ENCODE measurements at places on chromosomes 5 and 9. TPM values are rescaled to one million over a fixed set of nuclear protein-coding genes. Genes with fewer than 3 reads are reported as not detected.

DNA sequence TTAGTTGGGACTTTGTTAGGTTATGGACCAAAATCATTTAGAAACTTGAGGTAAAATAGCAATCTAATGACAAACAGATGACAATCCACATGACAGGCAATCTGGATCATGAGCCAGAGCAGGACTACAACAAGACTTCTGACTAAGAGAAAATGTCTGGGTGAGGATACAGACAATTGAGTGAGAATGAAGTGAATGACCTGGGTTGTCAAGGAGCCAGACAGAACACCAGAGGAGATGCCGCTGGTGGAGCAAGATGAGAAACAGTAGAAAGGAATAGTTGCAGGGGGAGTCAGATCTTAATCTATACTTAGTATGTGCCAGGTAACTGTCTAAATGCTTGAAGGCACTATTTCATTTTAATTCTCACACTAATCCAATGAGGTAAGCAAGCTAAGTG lies 277.8 kb downstream of the PRELID2 start:
- DNase-seq, result no peak

- DNase-seq, result no peak
These were observed 21.3 kb upstream of the KIF12 start for GRCh38 chr9:114120192-114121014.

GRCh38 chr5:59799668-59800346 lies 93.7 kb downstream of the PDE4D start:
- DNase-seq, result peak; percentile 57

DNA sequence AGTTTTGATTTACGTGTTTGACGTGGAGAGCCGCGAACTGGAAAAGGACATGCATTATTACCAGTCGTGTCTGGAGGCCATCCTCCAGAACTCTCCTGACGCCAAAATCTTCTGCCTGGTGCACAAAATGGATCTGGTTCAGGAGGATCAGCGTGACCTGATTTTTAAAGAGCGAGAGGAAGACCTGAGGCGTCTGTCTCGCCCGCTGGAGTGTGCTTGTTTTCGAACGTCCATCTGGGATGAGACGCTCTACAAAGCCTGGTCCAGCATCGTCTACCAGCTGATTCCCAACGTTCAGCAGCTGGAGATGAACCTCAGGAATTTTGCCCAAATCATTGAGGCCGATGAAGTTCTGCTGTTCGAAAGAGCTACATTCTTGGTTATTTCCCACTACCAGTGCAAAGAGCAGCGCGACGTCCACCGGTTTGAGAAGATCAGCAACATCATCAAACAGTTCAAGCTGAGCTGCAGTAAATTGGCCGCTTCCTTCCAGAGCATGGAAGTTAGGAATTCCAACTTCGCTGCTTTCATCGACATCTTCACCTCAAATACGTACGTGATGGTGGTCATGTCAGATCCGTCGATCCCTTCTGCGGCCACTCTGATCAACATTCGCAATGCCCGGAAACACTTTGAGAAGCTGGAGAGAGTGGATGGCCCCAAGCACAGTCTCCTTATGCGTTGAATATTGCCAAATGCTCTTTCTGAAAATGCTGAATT lies 850 bp downstream of the RRAGA start:
- peak; percentile 51 for DNase-seq

DNA sequence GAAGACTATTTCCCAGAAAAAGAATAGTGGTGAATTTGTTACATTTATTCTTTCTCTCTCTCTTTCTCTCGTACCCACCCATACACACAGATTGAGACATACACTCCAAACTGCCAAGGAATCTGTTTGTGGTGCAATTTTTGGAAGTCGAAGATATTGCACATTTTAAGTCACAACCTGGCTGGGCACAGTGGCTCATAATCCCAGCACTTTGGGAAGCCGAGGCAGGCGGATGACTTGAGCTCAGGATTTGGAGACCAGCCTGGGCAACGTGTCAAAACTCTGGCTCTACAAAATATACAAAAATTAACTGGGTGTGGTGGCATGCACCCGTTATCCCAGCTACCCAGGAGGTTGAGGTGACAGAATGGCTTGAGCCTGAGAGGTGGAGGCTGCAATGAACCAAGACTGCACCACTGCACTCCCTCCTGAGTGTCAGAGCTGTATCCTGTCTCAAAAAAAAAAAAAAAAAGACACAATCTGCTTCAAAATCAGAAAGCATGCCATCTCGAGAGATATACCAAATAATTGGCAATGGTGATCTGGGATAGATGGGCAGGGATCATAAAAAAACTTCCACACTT lies 19.2 kb upstream of the PLIN2 start:
- DNase-seq, result no peak

DNA sequence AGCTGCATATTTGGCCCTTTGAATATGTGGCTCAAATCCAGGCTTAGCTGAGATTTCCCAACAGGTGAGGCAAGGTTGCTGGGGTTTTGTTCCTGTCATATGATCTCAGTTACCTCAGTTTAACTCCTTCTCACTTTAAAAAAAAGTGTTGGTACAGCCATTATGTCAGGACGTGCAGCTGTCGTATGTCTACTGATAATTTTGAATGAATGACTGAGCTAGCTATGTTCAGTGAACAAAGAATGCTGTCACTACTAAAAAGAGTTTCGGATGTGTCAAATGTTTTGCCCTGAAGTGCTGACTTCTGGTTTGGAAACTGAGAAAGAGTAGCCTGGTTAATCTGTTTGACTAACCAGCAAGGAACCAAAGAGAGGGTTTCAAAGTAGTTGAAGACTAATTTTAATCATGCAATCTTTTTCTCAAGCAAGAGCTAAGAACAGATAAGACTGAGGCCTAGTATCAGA lies 106.3 kb upstream of the NR3C1 start:
- no peak for DNase-seq

DNA sequence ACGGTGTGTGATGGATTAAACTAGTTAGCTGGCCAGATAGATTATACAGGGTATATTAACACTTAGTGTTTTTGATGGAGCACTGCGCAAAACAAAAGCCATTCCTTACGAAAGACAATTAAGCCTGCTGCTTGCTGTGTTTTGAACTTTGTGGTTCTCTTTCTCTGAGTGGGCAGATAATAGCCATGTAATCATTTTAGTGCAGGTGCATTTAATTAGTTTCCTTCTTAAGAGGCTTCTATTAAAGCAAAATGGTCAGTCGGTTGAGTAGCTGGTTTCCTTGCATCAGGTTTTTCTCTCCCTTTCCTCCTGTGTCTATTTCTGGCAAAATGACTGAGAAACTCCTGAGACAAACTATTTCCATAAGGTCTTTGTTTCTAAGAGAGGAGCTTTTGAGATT lies 512.5 kb downstream of the DMAC1 start:
- DNase-seq, result no peak

GRCh38 chr5:175305251-175305650 lies 138.7 kb downstream of the DRD1 start:
- no peak for DNase-seq

GRCh38 chr9:133934482-133935232 lies 57.5 kb downstream of the VAV2 start:
- no peak for DNase-seq

DNA sequence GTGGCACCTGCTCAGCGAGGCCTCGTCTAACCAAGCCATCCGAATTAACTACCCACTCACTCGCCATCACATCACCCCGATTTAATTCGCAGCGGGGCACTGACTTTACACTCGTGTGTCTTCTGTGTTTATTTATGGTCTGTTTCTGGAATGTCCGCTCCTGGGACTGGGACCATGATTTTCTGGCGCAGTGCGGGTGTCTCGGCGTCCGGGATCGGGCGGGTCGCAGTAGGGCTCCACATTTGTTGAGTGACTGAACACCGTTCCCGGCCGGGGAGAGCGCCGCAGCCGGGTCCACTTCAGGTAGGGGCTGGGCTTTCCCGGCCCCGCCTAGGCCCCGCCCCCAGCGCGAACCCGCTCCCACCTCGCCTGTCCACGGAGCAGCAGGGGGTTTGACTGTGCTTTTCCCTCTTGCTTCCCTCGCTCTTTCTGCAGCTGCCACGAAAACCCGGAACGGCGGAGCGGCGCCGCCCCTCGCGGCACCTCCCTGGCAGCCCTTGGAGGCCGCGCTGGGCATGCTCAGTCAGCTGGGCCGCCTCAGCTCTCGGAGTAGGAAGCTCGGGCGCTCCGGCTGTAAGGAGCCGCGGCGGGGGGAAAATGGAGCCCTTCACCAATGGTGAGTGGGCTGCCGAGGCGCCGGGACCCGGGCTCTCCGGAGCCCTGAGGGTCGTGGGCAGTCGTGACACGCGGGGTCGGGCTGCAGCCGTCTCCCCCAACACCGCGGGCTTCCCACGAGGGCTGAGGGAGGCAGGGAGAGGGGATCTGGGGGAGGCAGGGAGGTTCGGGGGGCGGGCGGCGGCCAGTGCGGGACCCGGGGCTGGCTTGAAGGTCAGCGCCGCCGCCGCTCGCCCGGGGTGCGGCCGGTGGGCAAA lies at the start of gene LNPEP:
Gene LNPEP (plus strand): TSS at position 522 of the 872 bp plus-strand sequence. CDS start 76 bp downstream, at position 598.
- DNase-seq, result peak; percentile 95

GRCh38 chr5:156819967-156820581 lies 30.0 kb upstream of the PPP1R2B start:
- DNase-seq, result no peak

- no peak for DNase-seq
These were observed 8.4 kb downstream of the SMARCA2 start for GRCh38 chr9:2023532-2023931.

DNA sequence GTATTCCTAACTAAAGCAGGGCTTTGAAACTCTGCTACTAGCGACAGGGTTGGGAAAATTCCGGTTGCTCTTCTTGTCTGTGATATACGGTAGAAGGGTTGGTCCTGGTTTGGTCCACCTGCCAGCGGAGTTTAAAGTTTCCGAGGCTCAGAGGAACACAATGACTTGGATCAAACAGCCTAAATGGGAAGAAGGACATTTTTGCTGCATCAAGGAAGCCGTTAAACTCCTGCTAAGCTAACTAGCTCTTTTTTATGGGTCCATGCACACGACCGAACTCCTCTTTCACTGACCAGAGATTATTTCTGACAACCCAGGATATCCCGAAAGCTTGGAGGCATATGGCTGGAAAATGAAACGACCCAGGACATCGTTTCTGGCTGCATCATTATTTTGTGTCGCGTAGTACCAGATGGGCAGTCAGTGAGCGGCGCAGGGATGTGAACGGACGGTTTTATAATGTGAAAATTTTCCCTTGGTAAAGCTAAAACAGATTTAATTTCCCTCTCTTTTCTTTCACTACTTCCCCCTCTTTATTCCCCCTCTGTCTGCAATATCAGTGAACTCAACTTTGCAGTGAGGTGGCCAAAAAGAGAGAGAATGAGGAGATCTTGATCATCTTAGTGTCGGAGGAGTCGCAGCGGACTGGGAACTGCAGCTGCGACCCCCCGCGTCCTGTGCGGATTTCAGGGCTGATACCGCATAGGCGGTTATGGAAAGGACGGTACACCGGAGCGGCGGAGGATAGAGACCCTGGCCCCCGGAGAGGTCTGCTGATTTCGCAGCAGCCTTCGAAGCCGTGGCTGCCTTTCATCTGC lies at the start of gene LURAP1L:
Gene LURAP1L (plus strand): TSS at position 160 of the 818 bp plus-strand sequence. CDS start 696 bp downstream, outside the sequence.
- DNase-seq, result peak; percentile 67

DNA sequence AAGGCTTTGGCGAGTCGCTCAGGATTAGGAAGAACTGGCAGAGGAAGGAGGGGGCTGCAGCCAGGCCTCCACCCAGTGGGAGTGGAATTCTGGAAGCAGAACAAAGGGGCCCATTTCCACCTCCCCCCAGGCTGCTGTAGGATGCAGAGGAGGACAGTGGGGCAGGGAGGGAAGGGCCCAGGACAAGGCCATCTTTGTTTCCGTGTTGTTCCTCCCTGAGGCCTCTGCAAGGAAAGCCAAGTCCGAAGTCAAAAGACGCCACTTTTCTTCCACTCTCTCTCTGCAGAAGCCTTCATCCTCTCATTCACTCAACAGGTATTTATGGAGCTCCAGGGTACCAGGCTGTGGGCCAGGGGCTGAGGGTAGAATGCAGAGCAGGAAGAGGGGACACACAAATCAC lies 70.7 kb downstream of the ENTREP1 start:
- peak; percentile 20 for DNase-seq

DNA sequence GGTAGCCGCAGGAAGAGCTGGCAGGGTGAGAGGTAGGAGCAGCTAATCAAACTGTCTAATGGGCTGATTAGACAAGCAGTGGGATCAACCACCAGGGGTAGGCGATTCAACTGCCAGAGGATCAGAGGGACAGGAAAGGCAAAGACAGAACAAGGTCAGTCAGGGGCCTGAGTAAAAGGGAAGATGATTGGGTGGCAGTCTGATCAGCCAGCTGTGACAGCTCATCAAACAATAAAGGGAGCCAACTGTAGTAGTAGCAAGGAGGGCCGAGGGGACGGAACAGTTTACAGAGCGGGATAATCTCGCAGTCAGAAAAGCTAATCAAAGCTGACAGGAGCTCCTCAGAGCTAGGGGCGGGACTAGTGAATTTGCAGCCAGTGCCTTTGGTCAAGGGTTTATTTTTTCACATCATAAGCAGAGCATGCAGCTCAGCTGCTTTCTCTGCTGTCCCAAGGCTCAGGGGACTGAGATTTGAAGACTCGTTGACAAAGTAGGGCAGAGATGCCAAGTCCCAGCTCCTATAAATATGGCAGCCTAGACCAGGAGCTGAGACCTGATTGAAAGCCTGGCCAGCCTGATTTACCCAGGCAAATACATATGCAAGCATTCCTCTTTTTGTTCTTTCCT lies 418.2 kb downstream of the GABRG2 start:
- DNase-seq, result no peak

DNA sequence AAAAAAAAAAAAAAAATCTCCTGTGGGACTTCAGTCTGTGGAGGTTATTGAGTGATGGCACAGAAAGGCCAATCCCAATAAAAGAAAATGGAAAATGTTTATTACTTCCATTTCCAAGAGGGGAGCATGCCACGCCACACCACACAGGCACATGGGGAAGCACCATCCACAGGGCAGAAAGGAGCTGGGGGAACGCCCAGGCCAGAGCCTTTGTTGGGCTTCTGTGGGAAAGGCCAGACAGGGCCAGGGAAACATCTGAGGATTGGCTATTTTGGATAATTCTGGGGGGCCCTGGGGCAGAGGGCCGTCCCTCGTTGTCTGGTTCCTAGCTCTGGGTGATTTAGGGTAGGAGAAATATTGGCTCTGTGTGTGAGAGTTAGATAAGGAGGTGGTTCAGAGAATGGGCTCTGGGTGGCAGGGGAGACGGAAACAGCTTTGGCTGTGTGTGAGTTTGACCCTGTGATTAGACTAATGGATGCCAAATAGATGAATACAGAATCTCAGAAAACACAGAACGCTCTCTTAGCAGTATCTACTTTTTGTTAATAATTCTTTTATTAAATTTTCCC lies 49.0 kb upstream of the ABL1 start:
- DNase-seq, result no peak

GRCh38 chr5:43155394-43156096 lies 34.8 kb downstream of the ZNF131 start:
- no peak for DNase-seq

- peak; percentile 33 for DNase-seq
These were observed 574.5 kb upstream of the GRAMD2B start for GRCh38 chr5:125848751-125849150.

GRCh38 chr5:140076788-140077187 lies 33.7 kb upstream of the NRG2 start:
- no peak for DNase-seq

- peak; percentile 63 for DNase-seq
These were observed 7.6 kb downstream of the OLFML2A start for GRCh38 chr9:124784509-124784908.

The NRARP gene
- 0.12 TPM for total RNA-seq

The MARCOL gene
- not detected for total RNA-seq

The PRELID2 gene
- total RNA-seq, result 10.7 TPM

The TMEM252 gene
- not detected for total RNA-seq

The GABRP gene
- total RNA-seq, result not detected

The PDE6A gene
- 0.12 TPM for total RNA-seq

The ERP44 gene
- 32.7 TPM for total RNA-seq

The GABRA1 gene
- total RNA-seq, result not detected

The HAUS6 gene
- total RNA-seq, result 31.7 TPM

The ISCA1 gene
- total RNA-seq, result 32.4 TPM

The IFNB1 gene
- not detected for total RNA-seq

The BNC2 gene
- total RNA-seq, result 8.8 TPM

The PCDHGB7 gene
- 0.48 TPM for total RNA-seq

The SPINK1 gene
- total RNA-seq, result not detected
